Fibroblast of skin of right quadriceps (primary cell): ENCODE measurements at places on chromosomes 7 and 10.
A peak's percentile ranks its signal among the peaks of the same experiment; 100 is the strongest.

DNA sequence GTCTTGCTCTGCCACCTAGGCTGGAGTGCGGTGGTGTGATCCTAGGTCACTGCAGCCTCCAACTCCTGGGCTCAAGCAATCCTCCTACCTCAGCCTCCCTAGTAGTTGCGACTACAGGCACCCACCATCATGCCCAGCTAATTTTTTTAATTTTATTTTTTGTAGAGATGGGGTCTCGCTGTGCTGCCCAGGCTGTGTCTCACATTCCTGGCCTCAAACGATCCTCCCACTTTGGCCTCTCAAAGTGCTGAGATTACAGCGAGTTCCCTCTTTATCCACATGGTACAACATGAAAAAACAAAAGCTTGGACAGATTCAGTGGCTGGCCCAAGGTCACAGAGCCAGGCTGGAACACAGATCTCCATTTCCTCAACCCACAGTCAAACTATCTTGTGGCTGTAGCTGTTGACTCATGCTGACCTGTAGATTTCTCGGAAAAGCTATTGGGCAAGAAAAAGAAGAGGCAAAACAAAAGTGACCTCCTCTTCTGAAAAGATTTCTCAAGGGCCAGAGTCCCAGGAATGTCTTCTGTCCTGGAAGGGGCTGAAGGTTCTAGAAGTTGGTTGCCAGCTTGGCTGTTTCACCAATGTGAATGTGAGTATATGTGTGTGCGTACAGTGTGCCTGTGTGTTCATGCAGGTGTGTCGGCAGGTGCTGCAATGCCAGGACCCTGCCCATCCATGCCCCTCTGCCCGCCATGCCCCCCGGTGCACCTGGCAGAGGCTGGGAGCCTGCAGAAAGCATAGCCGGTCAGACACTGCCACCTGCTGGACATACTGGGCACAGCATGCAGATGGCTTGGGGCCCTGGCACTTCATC is 28.4 kb downstream of the TMEM130 start:
- peak; percentile 39 for DNase-seq

- no peak for DNase-seq
Observed at GRCh38 chr7:127250312-127251035, 2.3 kb downstream of the GRM8 start.

DNA sequence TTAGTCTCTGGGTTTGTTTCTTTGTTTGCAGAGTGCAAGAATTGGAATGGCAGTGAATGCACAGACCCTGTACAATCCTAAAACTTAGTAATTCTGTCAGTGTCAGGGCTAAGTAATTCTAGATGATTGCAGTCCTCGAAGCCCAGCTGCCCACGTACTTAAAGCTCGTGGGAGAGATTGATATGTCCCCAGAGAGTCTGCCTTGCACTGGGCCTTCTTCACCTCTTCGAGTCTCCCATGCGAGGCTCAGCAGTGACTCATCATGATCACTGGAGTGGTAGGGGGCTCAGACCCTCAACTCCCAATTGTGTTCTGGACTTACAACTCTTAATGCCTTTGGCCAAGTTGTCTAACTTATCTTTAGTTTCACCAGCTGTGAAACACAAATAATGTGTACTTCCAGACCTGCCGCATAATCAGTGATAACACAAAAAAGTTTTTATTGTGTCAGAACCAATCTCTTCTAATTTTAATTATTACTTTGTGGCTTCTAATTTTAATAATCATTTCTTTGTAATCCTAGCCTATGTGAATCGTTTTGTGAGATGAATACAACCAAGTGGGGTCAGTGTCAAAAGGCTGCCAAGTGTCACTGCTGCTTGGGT is 345.6 kb upstream of the LRGUK start:
- DNase-seq, result no peak

DNA sequence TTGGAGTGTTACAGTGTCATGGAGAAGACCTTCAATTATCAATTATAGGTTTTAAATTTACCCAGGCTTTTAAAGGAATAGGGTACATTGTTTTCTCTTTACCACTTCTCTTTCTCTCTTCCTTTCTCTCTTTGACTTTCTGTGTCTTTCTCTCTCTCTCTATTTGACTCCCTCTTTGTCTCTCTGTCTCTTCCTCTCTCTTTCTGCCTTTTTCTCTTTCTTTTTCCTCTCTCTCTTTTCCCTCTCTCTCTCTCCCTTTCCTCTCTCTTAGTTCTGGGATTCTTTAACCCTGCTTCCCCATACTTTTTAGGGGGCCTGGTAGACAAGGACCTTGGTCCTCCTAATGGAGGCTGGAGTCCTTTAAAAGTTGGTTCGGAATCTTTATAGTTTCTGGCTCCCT is 15.9 kb upstream of the GHITM start:
- DNase-seq, result no peak
